ENCODE measurements at places on chromosomes 2 and 18.

GRCh38 chr18:24799720-24800119, 339.3 kb downstream of the HRH4 start:
- DNase-seq = no peak

DNA sequence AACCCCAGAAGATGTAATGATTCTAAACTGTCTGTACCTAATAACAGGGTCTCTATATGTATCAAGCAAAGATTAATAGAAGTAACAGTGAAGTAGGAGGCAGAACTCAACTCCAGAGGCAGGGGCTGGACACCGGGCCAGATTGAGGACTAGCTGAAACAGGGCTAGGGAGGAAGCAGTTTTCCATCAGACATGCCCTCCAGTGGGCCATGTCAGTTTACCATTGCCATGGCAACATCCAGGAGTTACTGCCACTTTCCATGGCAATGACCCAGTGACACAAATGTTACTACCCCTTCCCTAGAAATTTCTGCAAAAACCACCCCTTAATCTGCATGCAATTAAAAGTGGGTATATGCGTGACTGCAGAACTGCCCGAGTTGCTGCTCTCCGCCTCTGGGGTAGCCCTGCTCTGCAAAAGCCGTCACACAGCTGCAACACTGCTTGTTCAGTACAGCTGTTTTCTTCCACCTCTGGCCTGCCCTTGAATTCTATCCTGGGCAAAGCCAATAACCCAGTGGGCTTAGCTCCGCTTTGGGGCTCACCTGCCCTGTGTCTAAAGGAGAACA, 58.7 kb downstream of the TMEM18 start:
- DNase-seq = no peak

- no peak for DNase-seq
Measured at GRCh38 chr2:156483741-156484173, 47.6 kb downstream of the GPD2 start.

DNA sequence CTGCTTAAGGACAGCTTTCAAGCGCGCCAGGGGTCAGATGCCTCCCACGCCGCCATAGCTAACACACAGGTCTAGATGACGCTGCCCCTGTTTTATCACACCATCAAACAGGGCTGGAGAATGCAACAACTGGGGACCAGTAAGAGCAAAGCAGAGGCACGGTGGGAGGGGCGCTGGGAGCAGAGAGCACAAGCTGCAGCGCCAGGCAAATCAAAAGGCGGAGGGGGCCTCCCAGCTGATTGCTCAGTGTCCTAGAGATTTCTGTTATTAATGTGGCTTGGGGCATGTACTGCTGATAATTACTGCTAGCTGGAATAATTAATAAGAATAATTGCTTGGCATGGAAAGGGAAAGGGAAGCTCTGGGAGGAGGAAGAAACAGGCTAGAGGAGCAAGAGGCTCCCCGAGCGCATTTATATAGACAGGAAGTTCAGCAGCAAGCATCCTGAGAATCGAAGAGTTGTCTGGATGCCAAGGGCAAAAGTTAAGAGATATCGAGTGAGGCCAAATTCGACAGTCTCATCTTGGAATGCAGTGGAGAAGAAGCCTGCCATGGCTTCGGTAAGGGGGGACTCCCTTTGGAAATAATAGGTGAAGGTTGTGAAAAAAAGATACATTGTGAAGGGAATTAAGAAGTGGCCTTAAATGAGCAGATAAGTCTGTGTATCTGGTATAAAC, 104.5 kb upstream of the ZNF521 start:
- DNase-seq = no peak

GRCh38 chr2:60116161-60116875, 437.1 kb downstream of the BCL11A start:
- DNase-seq = no peak

GRCh38 chr2:145351864-145352425, 832.0 kb upstream of the ZEB2 start:
- DNase-seq = no peak

- DNase-seq = no peak
Measured at GRCh38 chr2:132256251-132256902, 94.6 kb upstream of the ANKRD30BL start.

GRCh38 chr2:100208141-100208770, 65.9 kb upstream of the AFF3 start:
- no peak for DNase-seq

Measured in thoracic aorta (tissue), 2 donors.